Fibroblast of skin of right biceps (primary cell): ENCODE measurements at places on chromosomes 7 and 10.

- peak; percentile 55 for DNase-seq
Observed at GRCh38 chr10:28906415-28906814, 229.1 kb downstream of the BAMBI start.

GRCh38 chr10:46520941-46521340, 35.5 kb downstream of the GPRIN2 start:
- DNase-seq, result peak; percentile 61

- DNase-seq, result no peak
Observed at GRCh38 chr7:140214075-140214684, 37.4 kb upstream of the KDM7A start.

- no peak for DNase-seq
Observed at GRCh38 chr7:122867471-122867980, 18.7 kb downstream of the CADPS2 start.

GRCh38 chr7:134255814-134256213, 60.9 kb downstream of the SLC35B4 start:
- no peak for DNase-seq

GRCh38 chr7:20114468-20114867, 102.7 kb downstream of the MACC1 start:
- DNase-seq, result peak; percentile 22

- no peak for DNase-seq
Observed at GRCh38 chr7:132125096-132125495, 451.2 kb downstream of the PLXNA4 start.

GRCh38 chr10:10462151-10462941, 555.3 kb upstream of the CELF2 start:
- DNase-seq, result no peak
